Spinal cord (tissue), 10 donors: ENCODE measurements at places on chromosomes 7 and 10. TPM values are rescaled to one million over a fixed set of nuclear protein-coding genes. Genes with fewer than 3 reads are reported as not detected.

DNA sequence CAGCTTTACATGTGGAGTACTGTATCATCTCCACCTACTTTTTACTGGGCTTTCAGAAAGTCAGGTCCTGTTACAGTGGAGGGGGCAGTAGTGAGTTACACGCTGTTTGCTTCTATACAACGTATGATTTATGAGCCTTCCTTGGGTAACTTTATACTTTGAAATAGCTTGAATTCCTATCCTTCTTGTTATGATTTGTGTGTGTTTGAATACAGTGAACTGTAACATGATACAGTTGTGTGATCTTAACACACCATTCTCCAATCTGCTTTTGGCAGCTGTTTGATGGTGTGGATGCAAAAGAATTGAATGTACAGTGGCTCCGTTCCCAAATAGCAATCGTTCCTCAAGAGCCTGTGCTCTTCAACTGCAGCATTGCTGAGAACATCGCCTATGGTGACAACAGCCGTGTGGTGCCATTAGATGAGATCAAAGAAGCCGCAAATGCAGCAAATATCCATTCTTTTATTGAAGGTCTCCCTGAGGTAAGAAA lies 41.7 kb downstream of the SP8 start:
- no peaks in the 10 kb centered on the region for H3K27me3 ChIP-seq
- DNase-seq, result peak; percentile 2
- no peaks in the 10 kb centered on the region for H3K36me3 ChIP-seq
- no peak overlapping the region for H3K27ac ChIP-seq
- H3K4me3 ChIP-seq, result no peak overlapping the region
- H3K4me1 ChIP-seq, result no peaks in the 10 kb centered on the region

DNA sequence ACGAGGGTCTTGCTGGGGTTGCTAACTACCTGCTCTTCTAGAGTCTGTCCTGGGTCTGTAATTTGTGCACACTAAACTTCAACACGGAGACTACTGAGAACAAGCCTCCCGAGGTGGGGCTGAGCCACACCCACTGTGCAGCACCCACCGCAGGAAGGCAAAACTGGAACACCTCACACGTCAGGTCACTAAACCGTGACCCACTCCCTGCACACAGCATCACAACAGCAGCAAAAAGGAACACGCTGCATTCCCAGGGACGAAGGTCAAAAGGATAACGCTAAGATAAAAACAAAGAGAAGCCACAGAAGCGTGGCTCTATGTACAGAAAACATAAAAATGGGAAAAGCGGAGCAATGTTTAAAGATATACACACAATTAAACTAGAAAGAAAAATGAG lies 170.1 kb downstream of the MAD1L1 start:
- peaks cover 40% of the 10 kb centered on the region for H3K4me1 ChIP-seq
- no peaks in the 10 kb centered on the region for H3K27me3 ChIP-seq
- no peak overlapping the region for H3K27ac ChIP-seq
- H3K4me3 ChIP-seq, result no peak overlapping the region
- no peak for DNase-seq

GRCh38 chr10:35432781-35433338 lies 96.6 kb downstream of the CCNY start:
- H3K4me3 ChIP-seq, result no peak overlapping the region
- H3K27me3 ChIP-seq, result no peaks in the 10 kb centered on the region
- DNase-seq, result no peak
- H3K27ac ChIP-seq, result no peak overlapping the region

GRCh38 chr7:30969604-30969970 lies 5.8 kb downstream of the GHRHR start:
- H3K4me1 ChIP-seq, result peaks cover 3% of the 10 kb centered on the region
- no peaks in the 10 kb centered on the region for H3K36me3 ChIP-seq
- H3K27me3 ChIP-seq, result peaks cover 5% of the 10 kb centered on the region
- H3K4me3 ChIP-seq, result no peak overlapping the region
- H3K27ac ChIP-seq, result no peak overlapping the region

The AEBP1 gene
- total RNA-seq, result 102 TPM

DNA sequence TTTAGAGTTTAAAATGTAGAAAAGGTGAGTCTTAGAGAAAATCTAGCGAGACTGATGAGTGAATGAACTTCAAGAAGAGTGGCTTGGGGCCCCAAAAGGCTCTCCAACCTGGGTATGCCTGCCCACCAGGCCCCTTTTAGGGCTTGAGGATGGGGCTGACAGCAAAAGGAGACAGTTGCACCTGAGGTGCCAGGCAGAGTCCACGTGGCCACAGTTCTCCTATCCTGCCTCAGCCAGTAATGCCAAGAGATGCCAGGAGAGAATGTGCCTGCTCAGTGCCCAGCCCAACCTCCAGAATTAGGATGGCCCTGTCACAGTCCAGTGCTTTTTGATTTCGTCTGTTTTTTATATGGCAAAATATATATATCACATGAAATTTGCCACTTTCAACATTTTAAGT lies 156.5 kb downstream of the SLIT1 start:
- no peak overlapping the region for H3K4me3 ChIP-seq
- no peak overlapping the region for H3K27ac ChIP-seq
- H3K36me3 ChIP-seq, result peaks cover 37% of the 10 kb centered on the region
- no peaks in the 10 kb centered on the region for H3K27me3 ChIP-seq
- peaks cover 3% of the 10 kb centered on the region for H3K4me1 ChIP-seq

The OR2A42 gene
- total RNA-seq, result 0.06 TPM

DNA sequence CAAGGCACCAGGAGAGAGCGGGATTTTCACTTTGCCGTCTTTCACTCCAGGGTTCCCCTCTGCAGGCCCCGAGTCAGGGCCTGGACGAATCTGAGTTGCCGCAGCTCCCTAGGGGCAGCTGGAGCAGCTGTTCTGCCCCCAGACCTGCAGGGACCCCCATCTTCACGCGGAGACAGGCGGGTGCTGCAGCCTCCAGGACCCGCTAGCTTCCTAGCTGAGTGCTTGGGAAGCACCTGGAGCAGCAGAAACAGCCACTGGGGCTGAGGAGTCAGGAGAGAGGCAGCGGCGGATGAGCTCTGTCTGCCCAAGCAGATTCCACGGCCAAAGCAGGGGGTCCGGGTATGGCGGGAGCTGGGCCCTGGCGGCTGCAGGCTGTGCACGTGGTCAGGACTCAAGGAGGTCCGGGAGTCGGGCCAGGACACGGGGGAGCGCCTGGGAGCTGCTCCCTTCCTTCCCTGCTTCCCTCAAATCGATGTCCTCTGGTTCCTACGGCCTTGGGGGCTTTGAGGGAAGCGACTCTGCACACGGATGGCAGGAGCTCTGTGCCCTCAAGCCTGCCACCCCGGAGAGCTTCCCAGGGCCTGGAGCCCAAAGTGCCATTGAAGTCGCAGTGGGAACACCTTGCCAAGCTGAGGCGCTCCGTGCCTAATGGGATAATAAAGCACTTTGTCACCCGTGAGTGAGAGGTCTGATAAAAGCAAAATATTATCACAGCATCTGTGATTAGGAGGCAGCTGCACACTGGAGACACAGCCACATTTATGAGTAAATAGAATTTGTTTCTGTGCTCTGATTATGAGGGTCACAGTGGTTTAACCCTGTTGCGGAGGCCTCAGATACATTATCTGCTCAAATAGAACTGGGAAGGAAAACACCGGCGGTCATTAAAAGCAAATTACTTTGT lies 17.2 kb downstream of the MNX1 start:
- H3K4me1 ChIP-seq, result peaks cover 5% of the 10 kb centered on the region
- no peak overlapping the region for H3K4me3 ChIP-seq
- peaks cover 27% of the 10 kb centered on the region for H3K27me3 ChIP-seq
- DNase-seq, result no peak
- no peaks in the 10 kb centered on the region for H3K36me3 ChIP-seq

The TLX1 gene
- total RNA-seq, result not detected

DNA sequence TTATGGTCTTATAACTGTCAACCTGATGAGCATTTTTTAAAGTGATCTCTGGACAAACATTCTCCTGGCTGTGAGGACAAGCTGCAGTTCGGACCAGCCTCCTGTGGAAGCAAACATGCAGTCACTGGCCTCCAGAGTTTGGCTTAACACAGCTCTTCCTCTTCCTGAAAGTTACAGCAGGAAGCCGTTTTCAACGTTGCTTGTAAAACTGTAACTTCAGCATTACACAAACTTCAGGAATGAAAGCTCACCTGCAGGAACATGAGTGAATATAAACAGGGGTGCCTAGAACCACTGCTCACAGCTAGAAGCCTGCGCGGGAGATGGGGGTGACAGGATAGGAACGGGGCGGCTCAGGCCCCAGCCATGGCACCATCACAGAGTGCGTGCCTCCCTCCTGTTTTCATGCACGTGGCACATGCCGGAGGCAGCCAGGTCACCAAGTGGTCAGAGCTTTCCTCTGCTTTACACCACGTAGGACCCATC lies 292.9 kb upstream of the PITRM1 start:
- no peaks in the 10 kb centered on the region for H3K27me3 ChIP-seq
- DNase-seq, result no peak
- H3K27ac ChIP-seq, result peak overlapping the region; percentile 71

The CELF2 gene
- 43.3 TPM for total RNA-seq

GRCh38 chr10:125562737-125563136 lies 120.2 kb downstream of the TEX36 start:
- no peaks in the 10 kb centered on the region for H3K4me1 ChIP-seq
- H3K27me3 ChIP-seq, result no peaks in the 10 kb centered on the region
- no peak overlapping the region for H3K27ac ChIP-seq
- DNase-seq, result no peak

The H2AZ2 gene
- 161 TPM for total RNA-seq

GRCh38 chr10:109960682-109961081 lies 37.4 kb upstream of the XPNPEP1 start:
- H3K36me3 ChIP-seq, result no peaks in the 10 kb centered on the region
- H3K4me3 ChIP-seq, result no peak overlapping the region
- H3K4me1 ChIP-seq, result no peaks in the 10 kb centered on the region
- H3K27me3 ChIP-seq, result no peaks in the 10 kb centered on the region

The RRP12 gene
- 9.7 TPM for total RNA-seq

The HOXA5 gene
- 20.6 TPM for total RNA-seq

DNA sequence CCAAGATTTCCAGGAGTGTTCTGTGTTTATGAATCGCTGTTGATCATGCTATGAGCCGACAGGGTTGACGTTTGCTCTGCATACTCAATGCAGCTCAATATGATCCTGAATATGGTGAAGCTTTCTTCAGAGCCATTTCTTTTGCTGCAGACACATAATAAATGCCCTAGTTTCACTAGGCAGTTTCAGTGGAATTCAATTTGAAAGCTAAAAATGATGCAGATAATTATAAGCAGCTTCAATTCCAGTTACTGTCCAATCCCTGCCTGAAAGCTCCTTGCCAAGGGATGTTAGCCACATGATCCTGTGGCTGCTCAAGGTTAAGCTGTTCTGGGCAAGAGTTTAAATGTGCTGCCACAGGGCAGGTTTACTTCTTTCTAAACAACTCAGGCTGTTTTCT lies 805.6 kb downstream of the NRG3 start:
- no peaks in the 10 kb centered on the region for H3K36me3 ChIP-seq
- no peak overlapping the region for H3K4me3 ChIP-seq
- no peak for DNase-seq
- H3K27me3 ChIP-seq, result no peaks in the 10 kb centered on the region
- H3K4me1 ChIP-seq, result no peaks in the 10 kb centered on the region
- no peak overlapping the region for H3K27ac ChIP-seq

- DNase-seq, result no peak
- peaks cover 43% of the 10 kb centered on the region for H3K4me1 ChIP-seq
- no peak overlapping the region for H3K4me3 ChIP-seq
- no peaks in the 10 kb centered on the region for H3K27me3 ChIP-seq
Measured at GRCh38 chr7:70615066-70615606, 516.8 kb upstream of the GALNT17 start.

DNA sequence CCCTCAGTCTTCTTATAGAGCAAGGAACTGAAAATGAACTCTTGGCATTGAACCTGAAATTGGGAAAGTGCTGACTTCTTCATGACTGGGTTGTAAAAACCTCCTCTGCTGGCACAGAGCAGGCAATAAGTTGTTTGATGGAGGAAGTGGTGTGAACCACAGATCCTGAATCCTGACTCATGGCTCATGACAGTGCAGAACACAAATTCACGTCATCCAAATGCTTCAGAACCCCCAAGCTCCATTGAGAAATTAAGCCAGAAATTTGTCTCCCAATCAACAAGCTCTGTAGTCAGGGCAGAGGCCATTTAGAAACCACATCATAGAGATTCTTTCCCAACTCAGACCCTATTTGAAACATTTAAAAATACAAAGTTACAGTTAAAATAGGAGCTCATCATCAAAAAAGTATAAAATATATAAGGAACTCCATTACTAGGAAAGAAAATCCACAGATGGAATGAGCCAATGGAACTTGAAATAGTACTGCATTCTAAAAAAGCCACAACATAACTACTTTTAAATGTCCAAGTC lies 10.3 kb upstream of the STK17A start:
- H3K4me3 ChIP-seq, result no peak overlapping the region
- no peak overlapping the region for H3K27ac ChIP-seq
- no peaks in the 10 kb centered on the region for H3K36me3 ChIP-seq
- no peak for DNase-seq

- H3K36me3 ChIP-seq, result no peaks in the 10 kb centered on the region
- peaks cover 15% of the 10 kb centered on the region for H3K4me1 ChIP-seq
Measured at GRCh38 chr7:99579956-99580777, 17.9 kb upstream of the TMEM225B start.

The MRPS16 gene
- 65.8 TPM for total RNA-seq

DNA sequence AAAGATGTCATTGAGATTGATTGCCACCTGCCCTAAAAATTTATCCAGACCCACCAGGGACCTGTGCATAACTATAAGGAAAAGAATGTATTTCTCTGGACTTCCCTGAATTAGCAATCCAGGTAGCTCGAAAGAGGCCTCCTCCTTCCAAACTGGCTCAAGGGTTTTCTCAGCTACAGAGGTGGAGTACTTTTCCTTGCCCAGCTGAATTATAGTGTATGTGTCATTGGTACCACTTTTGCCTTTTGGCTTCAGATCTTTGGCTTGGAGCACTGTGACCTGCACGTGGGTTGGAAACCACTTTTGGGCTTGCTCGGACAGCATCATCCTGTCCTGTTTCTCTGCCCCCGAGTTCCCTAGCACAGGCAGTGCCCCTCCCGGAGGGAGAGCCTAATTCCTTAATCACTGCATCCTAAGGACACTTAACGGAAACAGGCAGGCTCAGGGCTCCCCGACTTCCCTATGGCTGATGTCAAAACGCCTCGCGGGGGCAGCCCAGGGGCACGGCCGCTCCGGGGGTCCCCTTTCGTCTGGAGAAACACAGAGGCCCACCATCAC lies 825 bp downstream of the RAB11FIP2 start:
- no peaks in the 10 kb centered on the region for H3K36me3 ChIP-seq
- no peak for DNase-seq
- peak overlapping the region; percentile 67 for H3K27ac ChIP-seq
